ENCODE measurements at places on chromosomes 5 and 9.

DNA sequence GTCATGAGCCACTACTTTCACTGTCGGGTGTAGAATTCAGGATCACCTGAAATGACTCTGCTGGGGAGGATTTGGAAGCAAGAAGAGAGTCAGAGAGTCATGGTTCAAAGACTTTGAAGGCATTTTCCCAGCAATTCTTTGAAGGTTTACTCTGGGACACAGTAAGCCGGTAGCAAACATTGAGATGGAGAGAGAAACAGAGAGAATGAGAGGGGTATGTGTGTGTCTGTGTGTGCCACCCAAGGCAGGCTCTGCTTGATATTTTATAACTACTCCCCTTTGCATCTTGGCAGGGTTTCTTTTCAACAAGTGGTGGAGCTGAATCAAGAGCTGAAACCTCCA lies 89.8 kb downstream of the ANKRD55 start:
- DNase-seq: no peak

- DNase-seq: peak; percentile 71
Observed at GRCh38 chr5:124789104-124789605, 42.7 kb upstream of the ZNF608 start.

DNA sequence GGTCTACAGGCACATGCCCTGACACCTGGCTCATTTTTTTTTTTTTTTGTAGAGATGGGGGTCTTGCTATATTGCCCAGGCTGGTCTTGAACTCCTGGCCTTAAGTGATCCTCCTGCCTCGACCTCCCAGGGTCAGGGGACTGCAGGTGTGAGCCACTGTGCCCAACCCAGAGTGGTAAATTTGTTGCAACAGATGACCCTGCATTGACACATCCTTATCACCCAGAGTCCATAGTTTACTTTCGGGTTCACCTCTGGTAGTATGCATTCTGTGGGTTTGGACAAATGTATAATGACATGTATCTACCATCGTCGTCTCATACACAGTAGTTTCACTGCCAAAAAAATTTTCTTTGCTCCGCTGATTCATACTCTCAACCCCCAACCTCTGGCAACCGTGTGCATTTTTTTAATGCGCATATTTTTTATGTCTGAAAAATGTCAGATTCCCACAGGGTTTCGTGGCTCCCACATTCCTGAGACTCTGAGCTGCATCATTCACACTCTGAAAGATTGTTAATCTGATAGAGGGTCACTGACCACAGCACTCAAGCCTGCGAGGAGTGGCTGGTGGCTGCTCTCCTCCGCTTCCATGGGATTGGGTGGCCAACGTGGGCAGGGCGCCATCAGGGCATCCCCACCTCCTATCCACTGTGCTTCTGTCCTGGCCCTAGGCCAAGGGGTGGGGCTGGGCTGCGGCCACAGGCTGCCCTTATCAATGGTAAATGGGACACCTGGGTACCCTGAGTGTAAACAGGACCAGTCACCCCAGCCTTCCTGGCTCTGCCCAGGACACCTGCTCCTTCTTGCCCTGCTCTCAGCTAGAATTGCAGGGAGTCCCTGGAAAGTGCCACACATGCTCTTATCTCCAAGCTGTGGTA lies 9.6 kb downstream of the NDST1 start:
- DNase-seq: peak; percentile 89

GRCh38 chr5:126117044-126117443 lies 306.2 kb upstream of the GRAMD2B start:
- DNase-seq: no peak

DNA sequence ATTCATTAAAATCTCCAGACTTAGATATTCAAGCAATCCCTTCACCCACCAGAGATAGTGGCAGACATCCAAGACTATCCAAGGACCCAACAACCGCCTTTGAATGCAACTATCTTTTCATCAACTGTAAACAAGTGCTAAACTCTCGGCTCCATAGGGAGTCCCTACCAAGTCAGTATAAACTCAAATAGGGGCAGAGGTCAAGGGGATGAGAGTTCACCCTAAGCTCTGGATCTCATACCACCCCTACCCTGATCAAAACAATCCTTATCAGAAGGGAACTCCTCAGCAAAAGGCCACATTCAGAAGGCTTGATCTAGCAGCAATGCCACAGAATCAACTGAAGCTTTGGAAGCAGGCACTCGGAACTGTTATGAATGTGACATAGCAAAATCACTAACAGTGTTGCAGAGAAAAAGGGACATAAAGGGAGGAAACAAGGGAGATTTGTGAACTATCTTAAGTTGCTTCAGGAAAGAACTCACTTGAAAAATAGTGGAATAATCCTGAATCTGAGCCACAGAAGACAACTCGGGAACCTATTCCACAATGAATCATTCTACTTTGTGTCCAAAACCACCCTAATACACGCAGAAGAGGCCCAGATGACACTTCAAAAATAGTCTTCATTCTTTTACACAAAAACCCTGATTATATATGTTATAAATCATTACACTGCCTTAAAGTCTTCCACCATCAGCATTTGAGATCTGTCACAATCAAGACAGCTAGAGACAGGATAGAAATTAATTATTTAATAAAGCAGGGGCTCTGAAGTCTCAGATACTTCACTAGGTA lies 49.8 kb downstream of the NR6A1 start:
- DNase-seq: peak; percentile 85

GRCh38 chr5:32503261-32503660 lies 58.7 kb upstream of the ZFR start:
- DNase-seq: peak; percentile 39

DNA sequence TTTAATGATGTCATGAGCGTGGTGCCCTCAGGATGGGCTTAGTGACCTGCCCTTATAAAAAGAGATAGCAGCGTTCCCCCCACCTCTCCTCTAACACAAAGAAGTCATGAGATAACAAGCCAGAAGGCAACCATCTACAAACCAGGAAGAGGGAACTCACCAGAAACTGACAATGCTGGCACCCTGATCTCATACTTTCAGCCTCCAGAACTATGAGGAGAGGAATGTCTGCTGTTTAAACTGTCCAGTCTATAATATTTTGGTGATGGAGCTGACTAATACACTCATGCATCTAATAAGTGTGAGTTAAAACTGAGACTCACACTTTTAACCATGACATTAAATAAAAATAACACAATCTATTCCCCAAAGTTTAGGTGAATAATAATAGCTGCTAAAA lies 156.1 kb upstream of the SPEF2 start:
- DNase-seq: no peak

DNA sequence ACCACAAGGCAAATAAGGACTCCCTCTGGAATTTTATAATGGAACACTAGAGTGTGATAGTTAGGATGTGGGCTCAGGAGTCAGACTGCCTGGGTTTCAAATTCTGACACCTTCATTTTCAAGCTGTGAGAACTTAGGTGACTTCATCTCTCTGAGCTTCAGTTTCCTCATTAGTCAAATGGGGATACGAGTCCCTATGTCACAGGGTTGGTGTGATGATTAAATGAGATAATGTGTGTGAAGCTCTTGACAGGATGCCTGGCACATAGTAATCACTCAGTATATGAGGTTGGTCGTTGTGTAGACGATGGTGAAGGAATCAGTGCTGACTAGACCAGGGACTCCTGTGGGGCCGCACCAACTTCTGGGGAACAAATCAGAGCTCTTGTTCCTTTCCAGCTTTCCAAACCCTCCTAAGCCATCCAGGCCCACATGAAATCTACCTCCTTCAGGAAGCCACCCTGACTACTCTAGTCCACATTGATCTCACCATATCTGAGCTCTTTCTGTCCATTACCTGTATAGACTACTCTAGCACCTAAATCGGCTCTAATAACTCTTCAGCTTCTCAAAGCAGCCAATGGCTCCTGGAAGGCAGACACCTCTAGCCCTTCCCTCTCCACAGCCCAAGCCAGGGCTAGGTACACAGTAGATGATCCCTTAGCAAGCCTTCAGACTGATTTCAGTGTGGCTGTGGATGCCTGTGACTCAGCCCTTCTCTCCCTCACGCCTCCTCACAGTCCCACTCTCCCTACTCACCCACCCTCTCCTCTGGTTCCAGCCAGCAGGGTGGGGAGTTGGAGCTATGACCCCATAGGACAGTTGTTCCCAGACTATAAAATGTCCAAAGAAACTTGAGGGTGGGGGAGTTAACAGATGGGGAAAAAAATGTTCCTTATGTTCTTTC lies 2.5 kb upstream of the TCF7 start:
- peak; percentile 43 for DNase-seq

GRCh38 chr9:15150939-15151338 lies 156.1 kb downstream of the TTC39B start:
- DNase-seq: no peak

DNA sequence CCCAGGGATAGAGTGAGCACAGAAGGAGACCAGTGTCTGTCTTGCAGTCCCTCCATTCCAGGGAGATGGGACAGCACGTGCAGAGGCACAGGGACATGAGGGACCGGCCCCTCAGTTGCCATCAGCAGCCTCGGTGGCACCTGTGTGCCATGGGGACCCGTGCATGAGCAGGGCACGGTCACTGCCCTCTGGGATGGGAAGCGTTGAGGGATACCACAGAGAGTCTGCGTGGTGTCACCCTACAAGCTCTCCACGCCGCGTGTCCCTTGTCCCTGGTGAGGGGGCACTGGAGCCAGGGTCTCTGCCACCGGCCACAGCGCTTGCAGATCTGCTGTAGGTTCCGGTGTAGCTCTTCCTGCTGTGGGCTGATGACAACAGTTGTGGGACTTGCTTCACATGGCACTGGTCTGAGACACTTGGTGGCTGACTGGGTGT lies 108.1 kb downstream of the CACNA1B start:
- no peak for DNase-seq

DNA sequence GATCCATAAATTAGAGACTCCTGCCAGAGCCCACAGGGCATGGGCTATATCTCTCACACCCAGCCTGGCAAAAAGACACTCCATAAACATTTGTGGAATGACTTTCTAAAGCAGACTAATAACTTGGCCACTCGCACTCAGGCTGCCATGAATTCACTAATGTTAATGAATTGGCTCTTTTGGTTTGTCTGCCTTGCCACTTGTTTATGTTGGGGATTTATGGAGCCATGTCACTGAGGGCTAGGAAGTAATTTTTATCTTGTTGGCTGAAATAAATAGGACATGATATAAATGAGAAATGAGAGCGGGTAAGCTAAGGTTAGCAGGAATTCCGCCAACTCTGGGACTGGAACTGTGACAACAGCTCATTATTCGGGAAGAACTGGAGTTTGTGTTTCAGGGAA lies 55.2 kb downstream of the DROSHA start:
- DNase-seq: no peak

GRCh38 chr5:154260224-154260927 lies 69.8 kb downstream of the GALNT10 start:
- peak; percentile 67 for DNase-seq

GRCh38 chr5:16179511-16179935 lies at the start of gene MARCHF11:
MARCHF11 (minus strand) TSS chr5:16179791; CDS start chr5:16179575, 216 bp downstream.
- DNase-seq: no peak

- DNase-seq: no peak
Observed at GRCh38 chr5:161847941-161848391, at the start of gene GABRA1. GABRA1 (plus strand) TSS chr5:161848120; CDS start chr5:161850811, 2,691 bp downstream.

DNA sequence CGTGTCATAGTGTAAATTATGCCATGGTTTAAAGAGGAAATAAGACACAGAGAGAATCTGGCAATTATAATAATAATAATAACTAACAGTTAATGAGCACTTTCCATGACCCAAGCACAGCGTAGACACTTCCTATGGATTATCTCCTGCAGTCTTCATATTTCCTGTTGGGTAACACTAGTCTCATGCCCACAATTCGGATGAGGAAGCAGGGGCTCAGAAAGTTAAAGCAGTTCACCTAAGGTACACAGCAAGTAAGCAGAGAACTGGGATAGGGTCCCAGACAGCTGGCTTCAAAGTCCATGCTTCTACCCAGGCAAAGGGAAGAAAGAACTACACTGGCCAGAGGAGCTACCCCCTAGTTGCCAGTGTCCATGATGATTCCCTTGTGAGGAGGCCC lies 27.9 kb upstream of the TGFBI start:
- DNase-seq: no peak

GRCh38 chr5:149633476-149634350 lies 52.4 kb downstream of the ARHGEF37 start:
- DNase-seq: no peak

- no peak for DNase-seq
Observed at GRCh38 chr5:14063691-14064090, 79.5 kb upstream of the TRIO start.

DNA sequence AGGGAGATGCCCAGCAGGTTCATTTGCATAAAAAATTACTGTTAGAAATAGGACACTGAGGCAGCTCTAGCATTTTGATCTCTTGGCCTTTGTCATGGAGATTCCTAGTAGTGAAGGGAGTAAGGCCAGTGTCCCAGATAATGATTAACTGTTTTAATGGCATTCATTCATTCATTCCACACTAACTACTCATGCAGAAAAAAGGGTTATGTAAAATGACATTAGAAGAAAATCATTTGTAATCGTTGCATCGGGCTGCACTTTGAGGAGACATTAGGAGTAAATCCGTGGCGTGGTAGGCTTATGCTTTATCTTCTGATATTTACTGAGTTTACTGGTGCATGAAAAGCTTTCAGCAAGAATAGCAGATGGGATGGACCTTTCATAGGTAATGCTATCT lies 82.6 kb upstream of the GRHPR start:
- DNase-seq: no peak

GRCh38 chr9:130707225-130707976 lies 13.8 kb downstream of the EXOSC2 start:
- DNase-seq: peak; percentile 56

DNA sequence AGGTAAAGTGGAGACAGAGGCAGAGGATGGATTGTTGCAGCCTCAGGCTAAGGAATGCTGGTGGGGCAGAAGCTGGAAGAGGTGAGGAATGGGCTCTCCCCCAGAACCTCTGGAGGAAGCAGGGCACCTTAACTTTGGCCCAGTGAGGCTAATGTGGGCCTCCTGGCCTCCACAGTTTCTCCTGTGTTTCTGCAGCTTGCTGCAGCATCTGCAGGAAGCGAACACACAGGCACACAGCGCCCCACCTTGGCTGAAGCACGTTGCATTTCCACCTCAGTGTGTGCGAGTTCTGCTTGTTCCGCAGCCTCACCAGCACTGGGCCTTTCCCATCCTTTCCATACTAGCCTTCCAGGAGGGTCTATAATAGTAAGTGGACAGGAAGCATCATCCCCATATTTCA lies 27.2 kb upstream of the ASS1 start:
- DNase-seq: no peak

DNA sequence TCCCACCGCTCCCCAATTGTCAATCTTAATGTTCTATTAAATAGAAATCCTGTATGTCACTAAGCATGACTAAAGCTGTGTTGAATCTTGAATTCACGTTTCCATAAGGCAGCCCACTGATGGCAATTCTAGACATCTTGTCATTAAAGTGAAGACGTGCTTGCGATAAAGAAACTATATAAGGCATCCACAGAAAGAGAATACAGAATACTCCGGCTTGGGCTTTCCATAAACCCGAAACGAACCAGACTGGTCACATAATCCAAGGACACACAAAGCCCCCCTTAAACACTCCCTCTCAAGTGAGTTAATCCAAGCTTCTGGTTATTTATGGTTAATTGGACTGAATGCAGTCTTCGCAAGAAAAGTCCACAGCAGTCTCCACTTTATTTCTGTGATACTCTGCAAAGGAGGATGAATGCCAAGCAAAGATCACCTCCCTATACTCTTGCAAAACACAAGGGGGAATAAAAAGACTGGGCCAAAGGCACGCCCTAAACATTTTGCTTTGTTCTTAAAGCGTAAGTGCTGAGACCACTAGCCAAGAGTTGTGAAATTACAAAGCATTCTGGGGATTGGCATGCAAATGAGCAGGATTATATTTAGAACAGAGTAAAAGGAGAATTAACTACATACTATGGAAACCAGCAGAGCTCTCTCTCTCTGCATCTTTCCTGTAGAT lies 54.7 kb downstream of the DPYSL3 start:
- DNase-seq: peak; percentile 85

- DNase-seq: peak; percentile 94
Observed at GRCh38 chr9:132214027-132214622, 52.3 kb downstream of the NTNG2 start.

GRCh38 chr5:9196403-9197227 lies 349.3 kb downstream of the SEMA5A start:
- DNase-seq: peak; percentile 89
